ENCODE measurements at places on chromosomes 2 and 18.

DNA sequence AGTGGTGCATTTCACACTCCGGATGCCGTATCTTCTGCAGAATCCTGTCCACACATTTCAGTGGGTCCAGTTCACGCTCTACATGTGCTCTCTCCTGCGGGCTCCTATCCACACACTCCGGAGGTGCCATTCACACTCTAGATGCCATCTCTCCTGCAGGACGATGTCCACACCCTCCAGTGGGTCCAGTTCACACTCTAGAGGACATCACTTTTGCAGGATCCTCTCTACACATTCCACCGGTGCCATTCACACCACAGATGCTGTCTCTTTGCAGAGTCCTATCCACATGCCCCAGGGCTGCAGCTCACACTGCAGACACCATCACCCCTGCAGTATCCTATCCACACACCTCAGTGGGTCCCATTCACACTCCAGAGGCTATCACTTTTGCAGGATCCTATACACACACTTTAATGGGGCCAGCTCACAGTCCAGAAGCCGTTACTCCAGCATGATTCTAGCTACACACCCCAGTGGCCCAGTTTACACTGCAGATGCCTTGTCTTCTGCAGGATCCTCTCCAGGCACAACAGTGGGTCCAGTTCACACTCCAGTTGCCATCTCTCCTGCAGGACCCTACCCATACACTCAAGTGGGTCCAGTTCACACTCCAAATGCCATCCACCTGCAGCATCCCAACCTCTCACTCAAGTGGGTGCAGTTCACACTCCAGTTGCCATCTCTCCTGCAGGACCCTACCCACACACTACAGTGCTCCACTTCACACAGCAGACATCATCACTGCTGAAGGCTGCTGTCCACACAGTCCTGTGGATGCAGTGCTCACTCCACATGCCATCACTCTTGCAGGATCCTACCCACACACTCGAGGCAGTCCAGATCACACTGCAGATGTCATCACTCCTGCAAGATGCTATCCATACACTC is 2.1 kb upstream of the PXDN start:
- no peak for DNase-seq

DNA sequence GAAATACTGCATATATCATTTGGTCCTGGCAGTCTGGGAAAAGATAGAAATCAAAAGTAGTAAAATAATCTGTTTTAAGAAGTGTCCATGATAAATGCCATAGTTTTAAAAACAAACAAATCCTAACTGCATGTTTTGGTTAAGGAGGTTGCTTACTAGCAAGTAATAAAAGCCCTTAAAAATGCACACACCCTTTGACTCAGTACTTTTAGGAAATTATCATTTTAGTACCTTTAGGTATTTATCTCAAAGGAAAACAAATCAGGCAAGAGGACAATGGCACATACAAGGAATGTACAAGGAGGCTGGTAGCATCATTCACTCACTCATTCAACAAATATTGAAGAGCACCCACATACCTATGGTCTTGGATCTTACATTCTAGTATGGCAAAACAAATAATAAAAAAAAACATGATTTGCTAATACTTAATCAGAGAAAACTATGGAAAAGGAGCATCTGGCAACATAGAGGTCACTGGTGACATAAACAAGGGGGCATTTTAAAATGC is 67.6 kb downstream of the OLA1 start:
- DNase-seq: no peak

- DNase-seq: no peak
Measured at GRCh38 chr18:39672171-39672570, 2106.6 kb upstream of the CELF4 start.

DNA sequence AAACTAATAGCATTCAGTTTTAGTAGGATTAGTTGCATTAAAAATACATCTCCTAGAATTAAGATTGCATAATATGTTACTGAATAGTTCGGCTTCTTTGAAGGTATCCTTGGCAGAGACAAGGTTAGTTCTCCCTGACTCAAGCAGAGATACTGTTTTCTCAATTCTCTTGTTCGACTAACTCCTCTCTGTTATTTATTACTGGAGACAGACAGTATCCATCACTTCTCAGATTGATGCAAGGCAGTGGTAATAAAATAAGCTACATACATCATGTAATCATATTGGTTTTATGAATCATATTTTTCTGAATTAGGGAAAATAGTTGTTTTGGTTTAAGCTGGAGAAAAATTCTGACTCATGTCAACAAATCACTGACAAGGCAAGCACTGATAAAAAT is 134.8 kb downstream of the SLC8A1 start:
- DNase-seq: no peak

GRCh38 chr18:71442731-71443141 is 1101.4 kb downstream of the CBLN2 start:
- no peak for DNase-seq

DNA sequence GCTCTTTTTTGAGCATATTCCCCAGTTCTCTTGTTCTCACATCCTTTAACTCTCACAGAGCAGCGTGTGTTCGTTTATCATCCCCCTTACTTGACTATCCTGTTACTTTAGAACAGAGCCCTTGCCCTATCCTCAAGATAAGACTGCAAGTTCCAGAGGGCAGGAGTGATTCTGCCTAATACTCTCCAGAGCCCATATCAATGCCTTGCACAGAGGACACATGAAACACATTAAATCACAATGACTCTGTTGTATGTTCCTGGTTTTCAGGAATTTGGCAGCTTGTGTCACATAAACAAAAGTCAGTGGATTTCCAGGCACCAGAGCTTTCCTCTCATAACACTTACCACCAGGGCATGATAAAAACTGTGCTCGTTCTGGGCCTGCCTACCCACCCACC is 156.7 kb downstream of the RNF144A start:
- DNase-seq: no peak

GRCh38 chr2:170586571-170587095 is 128.5 kb upstream of the SP5 start:
- DNase-seq: no peak

DNA sequence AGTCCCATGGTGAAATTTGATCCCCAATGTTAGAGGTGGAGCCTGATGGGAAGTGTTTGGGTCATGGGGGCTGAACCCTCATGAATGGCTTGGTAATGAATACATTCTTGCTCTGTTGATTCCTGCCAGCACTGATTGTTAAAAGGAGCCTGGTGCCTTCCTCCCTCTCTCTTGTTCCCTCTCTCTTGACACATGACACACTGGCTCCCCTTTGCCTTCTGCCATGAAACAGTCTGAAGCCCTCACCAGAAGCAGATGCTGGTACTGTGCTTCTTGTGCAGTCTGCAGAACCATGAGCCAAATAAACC is 30.6 kb upstream of the EPC2 start:
- DNase-seq: no peak

- no peak for DNase-seq
Measured at GRCh38 chr2:67651565-67651964, 254.4 kb downstream of the ETAA1 start.

- no peak for DNase-seq
Measured at GRCh38 chr18:518081-518480, 17.6 kb upstream of the COLEC12 start.

DNA sequence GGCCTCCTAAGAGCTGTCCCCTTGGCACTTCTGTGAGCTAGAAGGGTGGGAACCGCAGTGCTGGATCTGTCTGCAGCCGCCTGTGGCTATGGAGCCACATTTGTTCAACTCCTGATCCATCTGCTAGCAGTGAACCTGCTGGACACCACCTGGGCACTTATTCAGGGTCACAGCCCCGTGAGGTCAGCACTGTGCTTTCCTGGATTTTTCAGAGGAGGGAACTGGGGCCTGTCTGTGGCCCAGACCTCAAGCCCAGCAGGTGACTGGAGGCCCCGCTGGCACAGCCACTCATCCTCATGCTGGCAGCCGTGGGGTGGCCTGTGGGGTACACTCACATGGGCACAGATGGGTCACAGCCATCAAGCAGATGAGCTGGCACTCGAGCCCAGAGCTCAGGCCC is 155.3 kb downstream of the TFCP2L1 start:
- no peak for DNase-seq

- DNase-seq: no peak
Measured at GRCh38 chr2:43941359-43941758, 54.4 kb downstream of the LRPPRC start.
